ENCODE measurements at places on chromosomes 12 and 14. TPM values are rescaled to one million over a fixed set of nuclear protein-coding genes. Genes with fewer than 3 reads are reported as not detected.

DNA sequence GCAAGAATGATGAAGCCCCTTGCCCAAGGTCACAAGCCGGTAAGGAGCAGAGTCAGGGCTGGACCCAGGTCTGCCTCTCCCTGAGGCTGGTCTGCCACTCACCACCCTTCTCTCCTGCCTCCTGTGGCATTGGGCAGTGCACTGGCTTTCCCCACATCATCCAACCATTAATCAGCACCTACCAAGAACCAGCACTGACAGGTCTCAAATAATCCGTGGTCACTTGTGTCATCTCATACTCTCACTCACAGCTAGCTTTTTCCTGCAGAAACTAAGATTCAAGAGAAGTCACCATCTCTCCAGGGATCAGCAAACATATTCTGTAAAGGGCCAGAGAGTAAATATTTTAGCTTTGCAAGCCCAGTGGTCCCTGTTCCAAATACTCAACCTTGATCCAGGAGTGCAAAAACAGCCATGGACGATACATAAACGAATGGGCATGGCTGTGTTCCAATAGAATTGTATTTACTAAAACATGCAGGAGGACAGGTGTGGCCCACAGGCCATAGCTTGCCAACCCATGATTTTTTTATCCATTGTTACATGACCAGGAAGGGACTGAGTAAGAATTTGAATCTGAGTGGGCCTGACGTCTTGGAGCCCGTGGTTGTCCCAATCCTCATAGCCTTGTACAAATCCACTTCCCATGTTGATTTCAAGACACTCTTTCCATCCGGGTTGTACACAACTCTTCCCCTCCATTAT lies 374.2 kb downstream of the BCL11B start:
- DNase-seq = no peak
- no peaks in the 10 kb centered on the region for H3K27me3 ChIP-seq
- no peaks in the 10 kb centered on the region for H3K4me1 ChIP-seq
- no peak overlapping the region for H3K27ac ChIP-seq

- H3K4me3 ChIP-seq = no peak overlapping the region
- no peak for DNase-seq
- no peaks in the 10 kb centered on the region for H3K27me3 ChIP-seq
- no peak overlapping the region for H3K27ac ChIP-seq
- no peaks in the 10 kb centered on the region for H3K36me3 ChIP-seq
Measured at GRCh38 chr12:47422611-47423010, 283.2 kb downstream of the RPAP3 start.

- H3K4me3 ChIP-seq = no peak overlapping the region
- no peaks in the 10 kb centered on the region for H3K4me1 ChIP-seq
- H3K27me3 ChIP-seq = no peaks in the 10 kb centered on the region
- H3K27ac ChIP-seq = no peak overlapping the region
- no peaks in the 10 kb centered on the region for H3K36me3 ChIP-seq
Measured at GRCh38 chr14:21039585-21040369, 2.4 kb upstream of the RNASE7 start.

GRCh38 chr14:50964683-50965390 lies 20.6 kb upstream of the PYGL start:
- no peaks in the 10 kb centered on the region for H3K4me1 ChIP-seq
- no peaks in the 10 kb centered on the region for H3K27me3 ChIP-seq
- H3K4me3 ChIP-seq = no peak overlapping the region
- no peaks in the 10 kb centered on the region for H3K36me3 ChIP-seq

DNA sequence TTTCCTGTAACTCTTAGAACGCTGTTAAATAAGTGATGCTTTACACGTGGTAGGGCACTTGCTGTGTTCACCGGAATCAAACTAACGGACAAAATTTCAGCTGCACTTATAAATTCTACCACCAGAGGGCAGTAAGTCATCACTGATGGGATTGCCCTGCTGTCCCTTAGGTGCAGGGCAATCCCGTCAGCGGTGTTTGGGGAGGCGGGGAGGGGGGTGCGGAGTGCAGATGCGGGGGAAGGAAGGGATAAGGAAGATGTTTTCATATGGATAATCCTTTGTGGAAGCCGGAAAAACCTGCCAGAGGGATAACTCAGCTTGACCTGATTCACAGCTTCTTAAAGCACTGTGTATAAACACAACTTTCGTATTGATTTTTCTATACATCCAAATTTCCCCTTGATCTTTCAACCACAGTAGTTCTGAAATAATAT lies 21.7 kb upstream of the SLC10A1 start:
- peak; percentile 94 for DNase-seq
- H3K27me3 ChIP-seq = no peaks in the 10 kb centered on the region
- H3K36me3 ChIP-seq = no peaks in the 10 kb centered on the region

GRCh38 chr12:104517880-104518279 lies 61.1 kb downstream of the CHST11 start:
- no peak for DNase-seq
- H3K27me3 ChIP-seq = no peaks in the 10 kb centered on the region
- no peaks in the 10 kb centered on the region for H3K36me3 ChIP-seq
- 0 out of 2 replicates have a peak, but pooled peaks cover 6% of the 10 kb centered on the region for H3K4me1 ChIP-seq
- no peak overlapping the region for H3K27ac ChIP-seq

DNA sequence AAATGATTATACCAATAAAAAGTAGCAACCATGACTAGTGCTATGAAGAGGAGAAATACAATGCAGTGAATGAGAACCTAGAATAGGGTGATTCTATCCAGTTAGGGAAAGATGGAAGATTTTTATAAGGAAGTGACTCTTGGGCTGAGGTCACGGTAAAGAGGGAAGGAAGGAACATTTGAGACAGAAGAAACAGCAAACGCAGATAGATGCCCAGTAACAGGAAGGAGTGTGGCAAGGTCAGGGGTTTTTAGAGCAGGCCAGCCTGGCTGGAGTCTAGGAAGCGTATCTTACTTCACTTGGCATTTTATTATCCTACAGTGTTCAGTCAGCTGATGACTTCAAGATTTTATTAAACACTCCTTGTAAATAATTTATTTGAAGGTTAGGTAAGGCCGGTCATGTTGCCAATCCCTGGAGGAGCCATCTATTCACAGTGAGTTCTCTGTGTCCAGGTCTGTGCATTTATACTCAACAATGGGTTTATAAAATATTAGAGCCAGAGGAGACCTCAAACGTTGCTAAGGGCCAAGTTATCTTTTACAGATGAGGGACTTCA lies 170.6 kb downstream of the PRKCH start:
- no peak overlapping the region for H3K4me3 ChIP-seq
- no peaks in the 10 kb centered on the region for H3K27me3 ChIP-seq
- DNase-seq = no peak

GRCh38 chr12:76936275-76937193 lies 57.7 kb upstream of the CSRP2 start:
- H3K36me3 ChIP-seq = no peaks in the 10 kb centered on the region
- H3K4me1 ChIP-seq = no peaks in the 10 kb centered on the region
- no peak overlapping the region for H3K4me3 ChIP-seq

Gene ZDHHC22
- total RNA-seq = not detected

Gene ANG
- 0.32 TPM for total RNA-seq

Gene BCL2L14
- not detected for total RNA-seq

Gene KRT8
- not detected for total RNA-seq

Gene TCL1B
- total RNA-seq = not detected

Gene TAS2R50
- 12.0 TPM for total RNA-seq

Gene JPH4
- total RNA-seq = not detected

Measured in Karpas-422 (cell line).